NCI-H1105 treated with DMSO at 0.1 percent for 48 hours (cell line): ENCODE measurements at places on chromosomes 3 and 15.
A peak's percentile ranks its signal among the peaks of the same experiment; 100 is the strongest.

GRCh38 chr3:164641071-164641470 lies 437.2 kb downstream of the SI start:
- DNase-seq: no peak

- no peak for DNase-seq
Measured at GRCh38 chr15:68843425-68844311, 23.0 kb upstream of the ANP32A start.

- no peak for DNase-seq
Measured at GRCh38 chr3:78969483-78969882, 798.3 kb downstream of the ROBO1 start.

- no peak for DNase-seq
Measured at GRCh38 chr15:68057758-68058157, 3.6 kb downstream of the PIAS1 start.

GRCh38 chr15:95558131-95558530 lies 772.4 kb upstream of the NR2F2 start:
- no peak for DNase-seq

- peak; percentile 38 for DNase-seq
Measured at GRCh38 chr3:160395297-160395696, 3.7 kb downstream of the IFT80 start.

GRCh38 chr15:63084806-63085205 lies 36.9 kb upstream of the LACTB start:
- no peak for DNase-seq

DNA sequence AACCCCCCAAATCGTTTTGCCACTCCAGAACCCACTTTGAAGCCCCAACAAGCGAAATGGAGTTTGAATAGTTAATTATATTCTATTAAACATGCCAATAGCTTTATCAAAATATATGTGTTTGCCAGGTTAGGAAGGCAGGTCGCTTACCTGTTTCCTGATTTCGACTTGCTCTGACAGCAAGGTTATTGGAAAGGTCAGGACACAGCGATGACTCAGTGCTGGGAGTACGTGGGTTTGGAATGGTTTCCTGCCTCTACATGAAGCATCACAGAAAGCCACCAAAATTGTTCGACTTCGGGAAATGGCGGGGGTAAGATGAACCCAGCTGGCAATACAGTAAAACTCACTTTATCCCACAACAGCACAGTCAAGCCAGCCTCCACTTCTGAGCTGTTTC lies 135.6 kb upstream of the ABI3BP start:
- no peak for DNase-seq

- no peak for DNase-seq
Measured at GRCh38 chr15:76108021-76108723, 48.4 kb downstream of the TMEM266 start.

- DNase-seq: no peak
Measured at GRCh38 chr3:187280644-187281043, 10.9 kb downstream of the MASP1 start.

- DNase-seq: peak; percentile 1
Measured at GRCh38 chr15:75170711-75171341, 30.9 kb upstream of the C15orf39 start.

GRCh38 chr3:37955918-37956707 lies 34.5 kb upstream of the VILL start:
- DNase-seq: no peak

- DNase-seq: no peak
Measured at GRCh38 chr3:98171071-98171470, 4.6 kb downstream of the OR5H15 start.

DNA sequence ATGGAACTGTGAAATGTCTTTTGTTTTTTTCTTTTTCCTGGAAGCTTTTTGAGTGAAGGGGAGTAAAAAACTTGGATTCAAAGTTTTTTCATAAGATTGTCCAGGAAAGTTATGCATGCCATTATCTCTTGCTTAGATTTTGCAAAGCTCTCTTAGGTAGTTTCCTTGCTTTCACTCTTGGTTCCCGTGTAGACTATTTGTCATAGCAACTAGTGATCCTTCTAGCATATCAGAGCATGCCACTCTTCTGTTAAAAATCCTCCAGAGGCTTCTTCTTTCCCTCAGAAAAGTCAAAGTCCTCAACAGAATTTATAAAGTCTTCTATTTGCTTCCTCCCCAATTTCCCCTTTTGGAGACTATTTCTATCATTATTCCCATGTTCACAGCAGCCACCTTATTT lies 21.1 kb downstream of the GTF2E1 start:
- no peak for DNase-seq

- DNase-seq: no peak
Measured at GRCh38 chr3:5317557-5317956, 130.1 kb downstream of the EDEM1 start.

GRCh38 chr3:43031485-43031884 lies 52.4 kb downstream of the GASK1A start:
- no peak for DNase-seq

DNA sequence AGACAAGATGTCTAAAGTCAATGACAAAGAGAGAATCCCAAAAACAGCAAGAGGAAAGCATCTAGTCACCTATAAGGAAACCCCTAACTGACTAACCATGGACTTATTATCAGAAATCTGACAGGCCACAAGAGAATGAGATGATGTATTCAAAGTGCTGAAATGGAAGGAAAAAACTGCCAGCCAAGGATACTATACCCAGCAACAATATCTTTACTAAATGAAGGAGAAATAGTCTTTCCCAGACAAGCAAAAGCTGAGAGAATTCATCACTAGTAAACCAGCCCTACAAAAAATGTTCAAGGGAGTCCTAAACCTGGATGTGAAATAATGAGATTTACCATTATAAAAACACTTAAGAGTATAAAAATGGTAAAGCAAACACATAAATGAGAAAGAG lies 128.0 kb downstream of the SATB1 start:
- DNase-seq: no peak

GRCh38 chr15:48049736-48050135 lies 71.1 kb upstream of the SLC24A5 start:
- no peak for DNase-seq

GRCh38 chr15:84878504-84878903 lies 6.0 kb upstream of the SLC28A1 start:
- DNase-seq: peak; percentile 23

DNA sequence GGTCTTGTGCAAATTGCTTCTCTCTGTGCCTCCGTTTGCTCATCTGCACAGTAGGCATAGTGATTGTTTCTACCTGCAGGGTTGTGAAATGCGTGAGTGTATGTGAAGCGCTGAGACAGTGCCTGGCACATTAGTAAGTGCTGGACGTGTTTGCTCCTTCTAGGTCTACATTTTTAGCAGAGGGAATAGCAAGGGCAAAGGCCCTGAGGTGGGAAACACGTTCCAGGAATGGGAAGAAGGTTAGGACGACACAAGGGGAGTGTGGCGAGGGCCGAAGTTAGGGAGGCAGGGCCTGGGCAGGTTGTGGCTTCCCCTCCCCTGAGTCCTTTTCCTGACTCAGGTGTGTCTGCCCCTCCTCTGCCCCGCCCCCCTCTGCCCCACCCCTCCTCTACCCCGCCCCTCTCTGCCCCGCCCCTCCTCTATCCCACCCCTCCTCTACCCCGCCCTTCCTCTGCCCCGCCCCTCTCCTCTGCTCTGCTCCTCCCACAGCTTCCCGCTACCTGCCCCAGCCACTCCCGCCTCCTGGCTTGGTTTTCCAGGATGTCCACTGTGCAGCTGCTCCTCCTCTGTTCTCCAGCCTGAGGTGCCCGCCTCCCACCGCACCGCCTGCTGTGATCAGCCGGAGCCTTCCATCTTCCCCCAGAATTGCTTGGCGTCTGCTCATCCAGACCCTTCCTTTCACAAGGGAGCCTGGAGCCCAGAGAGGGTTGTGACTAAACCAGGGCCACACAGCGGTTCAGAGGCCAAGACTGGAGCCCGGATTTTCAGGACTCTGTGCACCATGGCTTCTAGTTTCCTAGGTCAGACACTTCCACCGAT lies 31.1 kb upstream of the SMAD6 start:
- no peak for DNase-seq

DNA sequence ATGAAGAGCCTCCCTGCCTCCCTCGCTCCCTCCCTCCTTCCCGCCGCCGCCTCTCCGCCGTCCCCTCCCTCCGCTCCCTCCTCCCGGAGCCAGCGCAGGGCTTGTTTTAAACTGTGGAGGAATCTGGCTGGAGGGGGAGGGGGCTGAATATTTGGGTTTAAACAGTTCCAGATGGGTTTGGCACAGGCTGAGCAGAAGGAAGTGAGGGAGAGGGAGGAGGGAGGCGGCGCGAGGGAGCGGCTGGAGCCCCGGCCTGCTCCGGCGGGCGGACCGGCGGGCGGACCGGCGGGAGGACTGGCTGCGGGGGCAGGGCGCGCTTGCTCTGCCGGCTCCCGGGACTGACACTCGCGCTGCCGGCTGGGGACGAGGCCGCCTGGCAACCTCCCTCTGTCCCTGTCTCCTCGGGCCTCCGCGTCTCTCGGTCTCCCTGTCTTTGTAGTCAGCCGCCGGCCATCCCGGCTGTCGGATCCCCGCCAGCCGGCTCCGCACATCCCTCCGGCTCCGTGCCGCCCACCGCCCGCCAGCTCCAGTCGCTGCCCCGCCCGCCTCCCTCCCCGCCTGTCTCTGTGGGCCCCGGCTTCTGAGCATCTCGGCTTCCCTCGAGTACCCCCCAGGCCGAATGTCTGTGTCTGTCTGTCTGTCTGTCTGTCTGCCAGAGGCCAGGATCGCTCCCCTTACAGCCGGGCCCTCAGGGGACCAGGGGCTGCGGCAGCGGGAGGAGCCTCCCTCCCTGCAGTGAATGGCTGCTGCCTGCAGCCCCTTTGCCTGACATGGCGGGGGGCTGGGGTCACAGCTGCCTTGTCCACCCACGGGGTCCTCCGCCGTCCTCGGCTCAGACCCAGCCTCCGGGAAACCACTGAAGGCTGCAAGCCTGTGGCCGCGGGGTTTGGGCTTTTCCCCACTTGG lies 7.6 kb downstream of the EPHB3 start:
- DNase-seq: peak; percentile 56

- DNase-seq: peak; percentile 46
Measured at GRCh38 chr3:174495311-174495710, 363.8 kb upstream of the NAALADL2 start.

DNA sequence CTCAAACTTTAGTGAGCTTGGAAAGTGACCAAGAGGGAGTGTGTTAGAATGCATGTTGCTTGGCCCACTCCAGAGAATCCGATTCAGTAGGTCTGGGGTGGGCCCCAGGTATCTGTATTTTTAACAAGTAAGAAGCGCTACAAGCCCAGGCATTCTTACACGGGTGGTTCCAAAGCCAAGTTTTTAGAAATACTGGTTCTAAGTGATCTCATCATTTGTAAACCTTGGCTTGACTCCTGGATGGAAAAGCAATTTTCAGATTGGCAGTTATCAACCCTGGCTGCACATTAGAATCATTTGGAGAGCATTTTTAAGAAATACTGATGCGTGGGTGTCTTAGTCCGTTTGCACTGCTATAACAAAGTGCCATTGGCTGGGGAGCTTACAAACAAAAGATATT lies 27.3 kb upstream of the ST8SIA2 start:
- no peak for DNase-seq

- DNase-seq: peak; percentile 44
Measured at GRCh38 chr3:73624017-73624820, 522 bp downstream of the PDZRN3 start.

DNA sequence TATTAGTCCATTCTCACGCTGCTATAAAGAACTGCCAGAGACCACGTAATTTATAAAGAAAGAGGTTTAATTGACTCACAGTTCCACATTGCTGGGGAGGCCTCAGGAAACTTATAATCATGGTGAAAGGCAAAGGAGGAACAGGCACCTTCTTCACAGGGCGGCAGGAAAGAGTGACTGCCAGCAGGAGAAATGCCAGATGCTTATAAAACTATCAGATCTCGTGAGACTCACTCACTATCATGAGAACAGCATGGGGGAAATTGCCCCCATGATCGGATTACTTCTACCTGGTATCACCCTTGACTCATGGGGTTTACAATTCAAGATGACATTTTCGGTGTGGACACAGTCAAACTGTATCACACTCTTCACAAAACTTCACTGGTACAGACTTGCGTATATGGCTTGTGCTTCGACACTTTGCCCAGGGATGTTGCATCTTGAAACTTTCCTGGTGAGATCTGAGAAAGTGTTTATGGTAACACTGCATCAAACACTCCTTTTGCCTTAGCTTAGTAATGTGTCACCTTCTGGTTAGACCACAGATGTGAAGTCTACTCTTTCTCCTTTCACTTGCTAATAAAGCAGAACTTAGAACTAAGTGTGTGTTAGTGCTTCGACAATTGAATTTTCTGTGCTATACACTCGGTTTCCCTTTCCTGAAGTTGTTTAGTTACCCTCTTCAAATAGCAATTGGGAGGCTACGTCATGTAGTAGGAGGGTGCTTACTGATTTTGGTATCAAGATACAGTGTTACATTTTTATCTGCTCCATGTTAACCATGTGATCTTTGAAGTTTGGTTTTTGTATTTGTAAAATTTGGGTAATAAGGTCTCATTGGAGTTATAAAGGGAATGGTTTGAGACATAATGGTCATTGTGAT lies 185.7 kb downstream of the LPP start:
- DNase-seq: no peak

GRCh38 chr3:179542375-179542774 lies 20.4 kb upstream of the ACTL6A start:
- no peak for DNase-seq

DNA sequence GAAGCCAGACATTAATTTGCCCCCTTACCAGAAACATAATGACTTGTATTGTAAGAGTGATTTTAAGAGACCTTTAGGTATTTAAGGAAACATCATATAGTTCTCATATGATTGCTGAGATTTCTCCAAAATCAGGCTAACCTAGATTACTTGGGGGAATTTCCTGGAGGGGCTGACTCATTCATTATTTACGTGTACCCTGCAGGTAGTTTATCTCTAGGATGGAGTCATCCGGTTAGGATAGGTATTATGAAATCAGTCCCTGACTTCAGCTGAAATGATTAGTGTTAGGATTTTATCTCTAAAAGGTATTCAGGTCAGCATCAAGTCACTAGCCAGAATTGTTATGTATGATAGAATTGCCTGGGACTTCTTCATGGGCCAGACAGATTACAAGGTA lies 97.5 kb downstream of the TCF12 start:
- DNase-seq: no peak

DNA sequence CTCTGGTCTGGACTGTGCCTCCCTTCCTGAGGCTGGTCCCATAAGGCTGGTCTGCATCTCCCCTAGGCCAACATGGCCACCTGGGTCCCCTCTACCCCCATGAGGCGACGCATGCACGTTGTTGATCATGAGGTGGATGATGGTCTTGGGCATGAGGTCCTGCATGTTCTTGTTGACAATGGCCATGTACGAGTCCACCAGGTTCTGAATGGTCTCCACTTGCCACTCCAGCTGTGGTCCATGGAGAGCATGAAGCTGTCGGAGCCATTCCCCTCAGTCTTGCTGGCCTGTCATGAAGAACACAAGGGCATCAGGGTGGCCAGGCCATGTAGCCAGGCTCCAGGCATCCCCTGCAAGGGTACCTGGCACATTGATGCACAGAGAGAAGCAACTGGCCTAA lies 27.1 kb upstream of the CSPG4 start:
- no peak for DNase-seq

- DNase-seq: no peak
Measured at GRCh38 chr3:195834675-195835583, 23.2 kb upstream of the MUC4 start.
